ENCODE measurements at places on chromosomes 5 and 9.

DNA sequence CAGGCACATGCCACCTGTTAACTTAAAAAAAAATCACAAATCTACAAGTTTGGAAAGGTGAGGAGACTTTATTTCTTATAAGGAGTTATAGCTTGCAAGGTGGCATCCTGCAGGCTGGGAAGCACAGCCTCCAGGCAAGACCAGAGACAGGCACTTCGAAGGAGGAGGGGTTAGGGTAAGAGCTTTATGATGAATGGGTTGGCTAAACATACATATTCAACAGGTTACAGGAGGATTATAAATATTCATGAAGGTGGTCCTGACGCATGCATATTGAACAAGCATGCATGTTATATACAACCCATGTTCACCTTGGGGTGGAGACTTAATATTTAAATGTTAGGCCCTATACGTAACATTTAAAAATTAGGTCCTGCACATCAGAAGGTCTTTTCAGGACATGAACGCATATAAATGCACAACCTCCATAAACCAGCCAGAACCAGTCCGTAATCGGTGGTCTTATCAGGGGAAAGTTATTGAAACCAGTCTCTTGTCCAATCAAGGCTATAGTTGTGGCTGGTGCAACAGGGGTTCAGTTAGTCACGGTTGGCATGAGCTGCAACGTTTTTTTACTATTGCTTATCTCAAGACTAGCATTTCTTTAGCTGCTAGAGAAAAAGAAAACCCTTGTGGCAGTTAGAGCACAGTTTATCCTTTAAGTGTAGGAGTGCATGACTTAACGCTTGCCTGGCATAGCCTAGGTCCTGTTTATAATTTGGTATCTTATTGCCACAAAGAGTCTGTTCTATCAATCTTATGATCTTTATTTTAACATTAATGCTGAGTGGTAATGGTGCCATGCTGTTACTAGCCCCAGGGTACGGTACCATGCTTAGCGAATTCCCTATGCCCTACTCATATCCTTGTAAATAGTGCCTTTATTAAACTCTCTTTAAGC is 72.7 kb downstream of the C9orf57 start:
- no peak for DNase-seq

DNA sequence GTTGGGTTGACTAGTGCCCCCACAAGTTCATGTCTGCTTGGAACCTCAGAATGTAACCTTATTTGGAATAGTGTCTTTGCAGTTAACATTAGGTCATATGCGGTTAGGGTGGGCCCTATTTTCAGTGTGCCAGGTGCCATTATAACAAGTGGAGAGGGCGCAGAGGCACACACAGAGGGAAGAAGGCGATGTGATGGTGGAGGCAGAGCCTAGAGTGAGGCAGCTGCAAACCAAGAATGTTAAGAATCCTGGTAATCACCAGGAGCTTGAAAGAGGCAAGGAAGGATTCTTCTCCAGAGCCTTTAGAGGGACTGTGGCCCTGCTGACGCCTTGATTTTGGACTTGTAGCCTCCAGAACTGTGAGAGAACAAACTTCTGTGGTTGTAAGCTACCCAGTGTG is 10.9 kb downstream of the GPR107 start:
- no peak for DNase-seq

- no peak for DNase-seq
Observed at GRCh38 chr5:6029811-6030271, 348.5 kb downstream of the MED10 start.

DNA sequence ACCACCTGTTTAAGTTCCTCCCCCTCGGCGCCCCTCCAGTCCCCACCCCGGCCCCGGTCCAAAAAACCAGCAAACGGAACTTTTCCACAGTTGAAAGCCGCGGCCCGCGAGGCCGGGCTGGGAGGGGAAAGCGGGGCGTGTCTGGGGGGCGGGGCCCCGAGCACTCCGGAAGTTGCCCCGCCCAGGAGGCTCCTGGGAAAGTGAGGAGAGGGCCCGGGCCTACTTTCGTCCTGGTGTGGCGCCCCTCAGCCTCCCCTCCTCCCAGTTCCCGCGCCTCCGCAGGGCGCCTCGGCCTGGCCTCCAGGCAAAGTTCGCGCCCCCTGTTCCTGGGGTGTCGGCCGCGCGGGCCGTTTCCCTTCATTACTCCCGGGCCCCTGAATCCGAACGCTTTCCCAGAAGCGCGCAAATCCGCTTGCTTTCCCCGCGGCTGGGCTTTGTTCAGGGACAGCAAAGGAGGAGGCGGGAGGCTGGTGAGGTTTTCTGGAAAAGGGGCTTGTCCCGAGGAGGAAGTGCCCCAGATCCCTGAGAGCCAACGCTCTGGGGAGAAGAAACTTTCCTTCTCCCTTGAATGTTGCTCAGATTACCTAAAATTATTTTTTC is 4.5 kb upstream of the DMRT3 start:
- DNase-seq, result no peak

DNA sequence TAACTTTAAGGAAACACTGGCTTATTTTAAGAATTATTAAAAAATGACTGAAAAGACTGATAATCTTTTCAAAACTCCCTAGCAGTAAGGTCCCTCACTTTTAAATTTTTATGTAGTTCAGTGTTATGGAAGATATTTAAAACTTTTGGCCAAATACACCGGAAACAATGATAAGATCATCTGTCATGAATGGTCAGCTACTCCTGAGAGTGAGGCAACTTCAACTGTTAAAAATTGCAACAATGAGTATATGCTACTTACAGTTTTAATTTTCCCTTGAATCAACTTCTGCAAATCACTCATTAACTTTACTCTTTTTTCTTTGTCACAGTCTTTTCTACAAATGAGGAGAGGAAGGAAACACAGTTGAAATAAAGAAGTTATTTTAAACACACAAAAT is 10.8 kb downstream of the PUM3 start:
- no peak for DNase-seq

DNA sequence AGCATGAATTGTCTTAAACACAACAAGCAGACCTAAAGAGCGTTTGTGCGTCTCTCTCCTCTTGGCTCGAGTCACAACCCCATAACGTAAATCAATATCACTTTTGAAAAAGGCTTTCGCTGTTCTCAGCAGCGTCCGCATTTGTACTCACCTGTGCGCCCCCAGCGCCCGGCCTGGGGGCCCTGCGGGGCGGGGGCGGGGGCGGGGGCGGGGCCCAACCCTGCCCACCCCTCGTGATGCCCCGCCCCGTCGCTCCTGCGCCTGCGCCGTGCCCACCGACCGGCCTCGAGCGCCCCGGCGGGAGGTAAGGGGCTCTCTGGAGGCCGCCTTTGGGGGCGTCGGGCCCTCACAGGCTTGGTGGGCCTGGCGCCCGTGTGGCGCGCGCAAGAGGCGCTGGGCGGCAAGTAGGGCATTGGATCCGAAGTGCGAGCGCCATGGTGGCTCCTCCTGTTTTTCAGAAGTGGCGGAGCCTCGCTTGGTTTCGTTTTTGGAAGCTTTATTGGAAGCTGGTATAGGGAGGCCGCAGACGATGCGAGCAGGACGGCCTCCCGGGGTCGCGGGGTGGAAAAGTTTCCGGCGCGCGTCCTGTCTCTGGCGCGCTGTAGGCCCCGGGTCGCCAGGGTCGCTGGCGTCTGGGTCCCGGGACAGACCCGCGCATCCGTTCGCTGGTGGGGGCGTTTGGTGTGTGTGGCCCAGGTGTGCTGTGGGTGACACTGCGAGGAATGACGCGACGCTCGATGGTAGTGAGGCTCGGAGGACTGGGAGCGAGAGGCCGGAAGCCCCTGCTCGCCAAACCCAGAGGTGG is at the start of gene STX17:
Gene STX17, plus strand, starts transcription at position 252 of the 805 bp plus-strand sequence. CDS start 8,586 bp downstream, outside the sequence.
- peak; percentile 89 for DNase-seq

DNA sequence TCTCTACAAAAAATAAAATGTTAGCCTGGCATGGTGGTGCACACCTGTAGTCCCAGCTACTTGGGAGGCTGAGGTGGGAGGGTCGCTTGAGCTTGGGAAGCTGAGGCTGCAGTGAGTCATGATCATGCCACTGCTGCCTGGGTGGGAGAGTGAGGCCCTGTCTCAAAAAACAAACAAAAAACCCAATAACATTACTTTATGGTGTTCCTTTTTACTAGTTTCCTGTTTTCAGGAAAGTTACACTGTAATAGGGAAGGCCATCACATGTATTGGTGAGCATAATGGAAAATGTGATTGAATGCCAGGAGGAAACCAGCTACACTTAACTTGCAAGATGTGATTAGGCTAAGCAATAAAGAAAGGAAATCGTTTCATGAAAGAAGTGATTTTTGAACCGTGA is 42.7 kb downstream of the SV2C start:
- DNase-seq, result no peak

- DNase-seq, result no peak
Observed at GRCh38 chr5:146912874-146913273, 34.3 kb upstream of the PPP2R2B start.

DNA sequence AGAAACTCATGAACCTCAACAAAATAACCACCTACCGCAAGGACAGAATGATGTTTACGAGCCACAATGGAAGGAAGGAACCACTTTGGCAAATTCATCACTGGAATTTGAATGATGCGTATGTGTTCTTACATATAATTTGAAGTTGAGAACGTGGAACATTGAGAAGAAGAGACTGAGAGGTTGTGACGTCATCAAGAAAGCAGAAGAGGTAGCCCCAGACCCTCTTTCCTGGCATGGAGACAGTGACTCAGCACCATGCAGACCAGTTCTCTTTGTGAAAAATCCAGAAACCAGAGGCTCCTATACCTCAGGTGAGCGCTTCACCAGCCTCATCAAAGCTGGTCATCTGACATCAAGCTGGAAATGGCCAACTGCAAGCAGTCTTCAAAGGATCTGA is 124.5 kb downstream of the PDZD2 start:
- peak; percentile 11 for DNase-seq

- DNase-seq, result peak; percentile 82
Observed at GRCh38 chr5:124628721-124629596, 117.5 kb downstream of the ZNF608 start.

- DNase-seq, result no peak
Observed at GRCh38 chr5:38916802-38917201, 71.0 kb downstream of the OSMR start.

GRCh38 chr9:81259896-81260295 is 429.5 kb downstream of the TLE1 start:
- no peak for DNase-seq

- no peak for DNase-seq
Observed at GRCh38 chr5:146240951-146241350, 37.5 kb downstream of the RBM27 start.

DNA sequence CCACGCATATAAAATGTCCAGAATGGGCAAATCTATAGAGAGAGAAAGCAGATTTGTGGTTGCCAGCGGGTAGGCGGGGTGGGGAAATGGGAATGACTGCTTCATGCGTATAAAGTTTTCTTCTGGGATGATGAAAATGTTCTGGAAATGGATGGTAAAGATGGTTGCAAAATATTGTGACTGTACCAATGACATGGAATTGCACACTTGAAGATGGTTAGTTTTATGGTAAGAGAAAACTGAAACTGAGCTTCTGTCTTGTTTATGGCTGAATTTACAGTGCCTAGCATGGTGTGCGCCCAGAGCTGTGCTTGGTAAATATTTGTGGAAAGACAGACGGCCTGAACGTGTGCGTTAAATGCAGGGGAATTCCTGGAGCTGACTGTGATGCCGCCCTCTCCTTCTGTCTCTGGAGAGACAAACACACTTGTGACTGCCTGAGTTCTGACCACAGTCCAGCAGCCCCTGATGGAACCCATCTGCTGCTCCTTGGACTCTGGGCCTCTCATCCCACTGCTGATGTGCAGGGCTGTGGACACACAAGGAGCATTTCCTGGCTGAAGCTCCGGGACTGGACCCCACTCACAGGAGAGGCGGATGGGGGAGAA is 8.6 kb upstream of the PTGES start:
- no peak for DNase-seq

DNA sequence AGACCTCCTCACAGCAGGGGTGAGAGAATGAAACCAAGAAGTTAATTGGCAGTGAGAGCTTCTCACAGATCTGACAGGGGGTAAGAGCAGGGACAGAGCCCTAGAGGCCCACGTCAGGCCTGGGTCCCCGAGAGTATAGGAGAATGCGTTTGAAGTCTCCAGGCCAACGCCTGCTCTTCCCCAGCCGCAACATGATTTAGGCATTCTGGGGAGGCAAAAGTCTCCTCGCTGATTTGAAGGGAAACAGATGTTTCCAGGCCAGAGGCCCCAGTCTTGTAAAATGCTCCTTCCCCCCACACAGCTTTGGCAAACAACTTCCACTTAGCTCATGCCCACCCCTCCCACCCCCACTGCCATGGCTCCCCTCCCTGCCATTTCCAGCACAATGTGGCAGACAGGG is 239.2 kb upstream of the TRIM32 start:
- no peak for DNase-seq

DNA sequence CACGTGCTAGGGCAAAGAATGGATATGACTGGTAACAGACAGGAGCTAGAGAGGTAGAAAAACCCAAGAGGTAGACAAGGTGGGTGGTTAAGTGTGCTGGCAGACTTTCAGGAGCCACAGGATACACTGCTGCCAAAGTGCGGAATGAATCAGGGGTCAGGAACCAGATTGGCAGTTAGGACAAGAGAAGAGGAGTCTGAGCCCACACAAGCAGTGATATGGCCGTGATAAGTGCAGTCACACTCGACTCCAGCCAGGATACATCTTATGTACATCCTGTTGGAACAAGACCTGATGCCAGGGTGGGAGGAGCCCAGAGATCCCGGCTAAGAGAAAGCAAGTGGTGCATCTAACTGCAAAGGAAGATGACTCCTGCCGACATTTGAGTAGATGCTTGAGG is 10.0 kb downstream of the SLIT3 start:
- no peak for DNase-seq

GRCh38 chr5:92800365-92800764 is 780.7 kb downstream of the NR2F1-AS1 start:
- no peak for DNase-seq

GRCh38 chr9:1354086-1354485 is 303.9 kb downstream of the DMRT2 start:
- no peak for DNase-seq

DNA sequence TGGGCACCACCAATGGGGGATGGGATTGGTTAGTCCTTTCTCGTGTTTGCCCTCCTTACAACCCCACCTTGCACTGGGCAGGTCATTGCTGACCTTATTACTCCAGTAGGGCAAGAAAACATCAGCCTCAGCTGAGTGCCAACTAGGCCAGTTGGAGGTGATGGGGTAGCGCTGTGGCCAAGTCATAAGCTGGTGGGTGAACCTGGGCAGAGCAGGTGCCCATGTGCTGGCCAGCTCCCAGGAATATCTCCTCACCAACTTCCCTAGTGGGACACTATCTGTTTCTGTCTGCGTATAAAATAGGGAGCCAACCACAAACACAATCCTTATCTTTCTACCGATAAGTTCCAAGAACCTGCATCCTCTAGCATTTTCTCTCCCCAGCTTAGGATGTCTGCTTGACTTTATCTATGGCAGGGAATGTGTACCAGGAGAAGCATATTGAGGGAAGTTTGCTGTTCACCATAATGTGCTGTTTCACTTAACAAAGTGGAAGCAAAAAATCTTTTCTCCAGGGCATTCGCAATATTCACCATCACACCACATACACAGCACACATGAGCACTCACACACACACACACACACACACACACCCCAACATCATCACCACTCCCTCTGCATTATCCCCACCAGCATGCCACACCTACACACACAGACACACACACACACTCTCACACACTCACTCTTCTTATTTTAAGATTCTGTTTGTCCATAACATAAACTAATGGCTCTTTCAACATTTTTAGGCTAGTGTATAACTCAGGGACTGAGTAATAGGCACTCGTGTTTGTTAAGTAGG is 390.0 kb downstream of the ENC1 start:
- no peak for DNase-seq
